ENCODE measurements at places on chromosomes 4 and X.

- DNase-seq: no peak
Measured at GRCh38 chr4:121698236-121698671, 1.5 kb upstream of the ANXA5 start.

GRCh38 chr4:180219080-180219479 is 2024.1 kb upstream of the TENM3 start:
- no peak for DNase-seq

GRCh38 chr4:159481936-159482335 is 379.1 kb downstream of the RAPGEF2 start:
- DNase-seq: no peak

DNA sequence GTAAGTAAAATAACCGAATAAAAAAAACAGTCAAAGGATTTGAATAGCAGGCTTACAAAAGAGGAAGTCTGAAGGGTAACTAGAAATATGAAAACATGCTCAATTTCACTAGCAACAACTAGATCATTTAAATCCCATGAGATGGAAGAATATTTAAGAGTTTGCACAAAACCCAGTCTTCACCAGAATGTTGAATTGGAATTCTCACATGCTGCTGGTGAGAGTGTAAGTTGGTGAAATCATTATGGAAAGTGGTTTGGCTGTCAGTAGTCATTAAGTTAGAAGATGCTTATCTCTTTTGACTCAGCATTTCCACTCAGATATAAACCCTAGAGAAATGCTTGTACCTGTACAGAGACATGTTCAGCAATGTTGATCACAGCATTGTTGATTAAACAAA is 110.1 kb downstream of the PGRMC2 start:
- DNase-seq: peak; percentile 17

DNA sequence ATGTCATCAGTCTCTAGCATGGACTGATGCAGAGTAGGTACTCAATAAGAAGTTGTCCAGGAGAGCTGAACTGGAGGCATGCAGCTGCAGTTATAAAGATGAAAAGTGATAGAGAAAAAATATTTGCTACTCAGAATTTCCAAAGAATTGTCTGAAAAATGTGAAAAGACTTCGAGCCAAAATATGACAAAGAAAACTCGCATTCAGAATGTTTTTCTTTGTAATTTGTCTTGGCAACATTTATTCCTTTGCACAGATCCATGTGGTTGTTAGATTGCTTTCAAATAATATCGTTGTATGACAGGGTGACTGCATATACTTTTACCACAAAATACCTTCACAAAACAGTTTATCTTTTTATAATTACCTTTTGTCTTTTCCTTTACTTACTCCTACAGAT is 128.0 kb upstream of the SLC4A4 start:
- DNase-seq: peak; percentile 61

DNA sequence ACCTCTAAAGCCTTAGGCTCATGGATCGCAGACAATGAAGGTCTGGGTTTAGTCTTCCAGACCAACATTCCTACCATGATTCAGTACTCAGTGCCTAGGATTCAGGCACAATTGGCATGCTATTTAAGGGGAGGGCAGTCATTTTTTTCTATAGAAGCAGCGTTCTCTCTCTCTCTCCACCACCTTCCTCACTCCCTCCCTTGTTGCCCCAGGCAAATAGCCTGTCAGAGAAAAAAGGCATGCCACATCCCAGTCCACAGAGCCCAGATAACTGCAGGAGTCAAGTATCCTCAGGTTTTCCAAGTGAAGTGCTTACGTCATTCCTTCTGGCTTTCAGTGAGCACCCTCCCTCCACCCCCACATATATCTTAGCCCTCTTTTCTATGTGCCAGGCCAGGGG is 533.0 kb downstream of the BCOR start:
- no peak for DNase-seq

- DNase-seq: no peak
Measured at GRCh38 chr4:165945991-165946390, 73.0 kb downstream of the TLL1 start.
